Naive thymus-derived CD4-positive, alpha-beta T cell (primary cell): ENCODE measurements at places on chromosomes 11 and 22. TPM values are rescaled to one million over a fixed set of nuclear protein-coding genes. Genes with fewer than 3 reads are reported as not detected.

GRCh38 chr22:35620624-35621251 lies 3.6 kb upstream of the MB start:
- no peaks in the 10 kb centered on the region for H3K27me3 ChIP-seq
- no peak overlapping the region for H3K27ac ChIP-seq
- no peak overlapping the region for H3K4me3 ChIP-seq

- no peaks in the 10 kb centered on the region for H3K27me3 ChIP-seq
- no peaks in the 10 kb centered on the region for H3K36me3 ChIP-seq
- DNase-seq = no peak
Observed at GRCh38 chr22:50483977-50484853, 2.4 kb upstream of the MIOX start.

DNA sequence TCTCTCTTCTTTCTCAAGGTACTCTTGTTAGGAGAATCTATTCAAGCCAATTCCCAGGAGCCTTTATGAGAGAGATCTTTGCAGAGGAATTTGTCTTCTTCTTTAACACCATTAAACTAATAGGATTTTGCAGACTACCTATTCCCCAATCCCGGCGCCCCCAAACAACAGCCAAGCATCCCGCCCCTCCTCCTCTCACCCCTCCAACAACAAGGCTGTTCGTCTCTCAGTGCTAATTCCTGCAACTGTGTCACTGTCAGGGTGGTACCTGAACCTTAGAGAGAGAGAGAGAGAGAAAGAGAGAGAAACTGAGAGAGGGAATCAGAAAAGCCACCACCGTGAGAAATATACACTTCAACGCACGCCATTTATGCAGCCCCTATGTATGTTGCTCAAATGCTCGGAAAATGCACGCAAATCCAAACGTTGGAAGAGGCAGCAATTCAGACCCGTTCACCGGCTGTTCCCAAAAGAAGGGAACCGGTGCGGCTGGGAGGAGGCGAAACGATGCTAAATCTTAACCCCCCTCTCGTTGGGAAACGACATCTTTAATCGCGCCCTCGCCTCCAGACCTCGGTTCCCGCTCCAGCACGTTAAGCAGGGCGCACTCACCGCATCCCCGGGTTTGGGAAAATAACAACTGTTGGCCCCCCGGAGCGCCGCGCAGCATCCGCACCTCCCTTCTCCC lies 961 bp downstream of the KCNA4 start:
- peaks cover 15% of the 10 kb centered on the region for H3K27me3 ChIP-seq
- H3K4me3 ChIP-seq = no peak overlapping the region
- no peaks in the 10 kb centered on the region for H3K4me1 ChIP-seq
- H3K36me3 ChIP-seq = no peaks in the 10 kb centered on the region
- no peak for DNase-seq

- DNase-seq = no peak
- H3K36me3 ChIP-seq = no peaks in the 10 kb centered on the region
- H3K4me3 ChIP-seq = no peak overlapping the region
- no peaks in the 10 kb centered on the region for H3K27me3 ChIP-seq
Observed at GRCh38 chr22:49712195-49712791, 115.4 kb downstream of the BRD1 start.

DNA sequence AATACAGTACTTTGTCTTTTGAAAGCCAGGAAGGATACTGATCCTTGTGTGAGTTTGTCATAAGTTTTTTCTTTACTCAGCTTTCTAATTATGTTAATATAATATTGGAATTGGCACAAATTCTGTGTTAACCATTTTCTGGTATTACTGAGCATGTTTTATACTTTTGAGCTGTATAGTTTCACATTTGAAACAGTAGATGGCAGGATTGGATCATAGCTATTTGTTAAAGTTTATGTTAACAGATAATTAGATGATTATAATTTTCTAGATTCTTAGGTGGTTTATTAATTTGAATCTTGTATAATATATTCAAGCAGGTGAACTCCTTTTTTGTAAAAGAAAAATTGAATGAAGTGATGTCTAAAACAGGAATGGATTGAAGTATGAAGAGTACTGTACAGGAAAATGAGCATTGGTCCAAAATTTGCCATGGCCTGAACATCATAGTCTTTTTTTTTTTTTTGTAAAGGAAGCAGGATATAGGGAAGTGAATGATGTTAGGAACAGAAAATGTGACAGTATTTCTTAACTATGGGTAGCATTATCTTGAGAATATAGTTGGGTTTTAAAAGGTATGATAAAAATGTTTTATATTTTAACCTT lies 102.0 kb downstream of the CYP2R1 start:
- no peak for DNase-seq
- peaks cover 15% of the 10 kb centered on the region for H3K36me3 ChIP-seq
- H3K27ac ChIP-seq = no peak overlapping the region
- H3K27me3 ChIP-seq = no peaks in the 10 kb centered on the region
- no peak overlapping the region for H3K4me3 ChIP-seq
- H3K4me1 ChIP-seq = no peaks in the 10 kb centered on the region

DNA sequence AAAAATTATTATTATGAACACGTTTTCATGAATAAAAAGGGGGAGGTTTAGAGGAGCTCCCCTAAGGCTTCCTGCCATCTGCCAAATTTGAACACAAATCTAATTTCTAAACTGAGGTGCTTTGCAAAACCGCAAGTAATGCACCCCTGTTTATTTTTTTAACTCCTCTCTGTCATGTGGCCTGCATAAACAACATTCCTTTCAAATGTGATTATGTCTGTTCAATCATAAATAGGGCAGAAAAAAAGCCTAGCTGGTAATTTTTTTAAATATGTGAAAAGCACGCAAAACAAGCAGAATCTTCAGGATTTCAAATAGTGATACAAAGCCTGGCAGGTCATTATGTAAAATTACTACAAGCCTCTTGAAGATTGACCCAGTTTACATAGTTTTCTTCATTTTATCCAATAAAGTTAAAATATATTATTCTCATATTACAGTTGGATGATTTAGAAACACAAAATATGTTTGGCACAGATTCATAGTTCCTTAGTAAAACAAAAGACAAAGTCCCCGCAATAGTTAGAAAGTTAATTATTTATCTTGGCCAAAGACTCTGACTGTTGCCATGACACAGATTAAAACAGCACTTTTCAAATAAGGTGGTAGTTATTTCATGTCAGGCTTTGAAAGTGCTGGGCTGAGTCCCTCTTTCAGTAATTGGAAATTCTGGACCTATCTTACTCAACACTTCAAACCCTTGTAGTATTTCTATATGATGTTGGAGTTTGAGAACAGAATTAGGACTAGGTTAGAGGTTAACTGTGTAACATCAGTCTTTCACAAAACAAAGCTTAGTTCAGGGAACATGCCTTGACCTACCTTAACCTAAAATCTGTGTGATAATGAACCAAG lies 200.3 kb upstream of the MPPED2 start:
- H3K4me1 ChIP-seq = no peaks in the 10 kb centered on the region
- DNase-seq = no peak
- H3K4me3 ChIP-seq = no peak overlapping the region
- no peak overlapping the region for H3K27ac ChIP-seq

GRCh38 chr11:103961010-103961409 lies 75.4 kb upstream of the DDI1 start:
- peaks cover 8% of the 10 kb centered on the region for H3K4me1 ChIP-seq
- no peak for DNase-seq
- no peaks in the 10 kb centered on the region for H3K36me3 ChIP-seq
- H3K4me3 ChIP-seq = no peak overlapping the region
- H3K27me3 ChIP-seq = no peaks in the 10 kb centered on the region

GRCh38 chr22:45877651-45878050 lies 99.3 kb downstream of the WNT7B start:
- H3K27ac ChIP-seq = no peak overlapping the region
- no peaks in the 10 kb centered on the region for H3K4me1 ChIP-seq
- no peak overlapping the region for H3K4me3 ChIP-seq
- DNase-seq = no peak

GRCh38 chr22:44608597-44609399 lies 93.2 kb upstream of the PRR5 start:
- no peak for DNase-seq
- no peaks in the 10 kb centered on the region for H3K4me1 ChIP-seq
- no peak overlapping the region for H3K27ac ChIP-seq
- no peaks in the 10 kb centered on the region for H3K36me3 ChIP-seq
- no peaks in the 10 kb centered on the region for H3K27me3 ChIP-seq

GRCh38 chr11:35079611-35080010 lies 59.4 kb upstream of the CD44 start:
- H3K4me1 ChIP-seq = peaks cover 74% of the 10 kb centered on the region
- peak overlapping the region; percentile 75 for H3K27ac ChIP-seq
- H3K36me3 ChIP-seq = no peaks in the 10 kb centered on the region
- DNase-seq = no peak

GRCh38 chr22:30021881-30022619 lies 58.2 kb upstream of the HORMAD2 start:
- no peaks in the 10 kb centered on the region for H3K36me3 ChIP-seq
- no peaks in the 10 kb centered on the region for H3K27me3 ChIP-seq
- no peak overlapping the region for H3K4me3 ChIP-seq
- DNase-seq = no peak

GRCh38 chr11:104003491-104003890 lies 32.9 kb upstream of the DDI1 start:
- H3K27ac ChIP-seq = no peak overlapping the region
- H3K36me3 ChIP-seq = no peaks in the 10 kb centered on the region
- H3K4me3 ChIP-seq = no peak overlapping the region
- H3K4me1 ChIP-seq = no peaks in the 10 kb centered on the region
- no peak for DNase-seq
- no peaks in the 10 kb centered on the region for H3K27me3 ChIP-seq

DNA sequence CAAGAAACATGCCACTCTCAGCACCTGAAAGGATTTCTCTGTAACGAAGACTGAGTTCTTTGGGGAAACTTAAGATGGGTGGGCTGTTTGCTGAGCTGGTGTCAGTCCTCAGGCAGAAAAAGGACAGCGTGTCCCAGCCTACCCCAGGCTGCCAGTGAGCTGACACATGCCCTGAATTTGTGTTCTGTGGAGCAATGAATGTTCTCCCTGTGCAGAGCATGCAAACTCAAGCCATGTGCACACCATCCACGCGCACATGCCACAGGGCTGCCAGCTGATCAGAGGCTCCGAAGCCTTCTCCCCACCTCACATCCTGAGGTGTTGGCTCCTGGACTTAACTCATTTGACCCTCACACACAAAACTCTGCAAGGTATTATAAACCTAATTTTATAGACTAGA lies 104.9 kb downstream of the KCNC1 start:
- no peak overlapping the region for H3K27ac ChIP-seq
- no peaks in the 10 kb centered on the region for H3K27me3 ChIP-seq
- no peaks in the 10 kb centered on the region for H3K4me1 ChIP-seq
- H3K36me3 ChIP-seq = no peaks in the 10 kb centered on the region

- H3K4me1 ChIP-seq = no peaks in the 10 kb centered on the region
- no peak overlapping the region for H3K27ac ChIP-seq
- no peak overlapping the region for H3K4me3 ChIP-seq
- DNase-seq = no peak
- no peaks in the 10 kb centered on the region for H3K27me3 ChIP-seq
Observed at GRCh38 chr11:74870485-74870884, 78.4 kb downstream of the XRRA1 start.

- no peak overlapping the region for H3K4me3 ChIP-seq
- no peaks in the 10 kb centered on the region for H3K27me3 ChIP-seq
- DNase-seq = no peak
- H3K27ac ChIP-seq = no peak overlapping the region
Observed at GRCh38 chr11:85118151-85118550, 509.0 kb downstream of the DLG2 start.

GRCh38 chr11:10770626-10771254 lies 19.7 kb downstream of the CTR9 start:
- H3K36me3 ChIP-seq = peaks cover 38% of the 10 kb centered on the region
- H3K4me3 ChIP-seq = no peak overlapping the region
- DNase-seq = no peak
- H3K27ac ChIP-seq = no peak overlapping the region

DNA sequence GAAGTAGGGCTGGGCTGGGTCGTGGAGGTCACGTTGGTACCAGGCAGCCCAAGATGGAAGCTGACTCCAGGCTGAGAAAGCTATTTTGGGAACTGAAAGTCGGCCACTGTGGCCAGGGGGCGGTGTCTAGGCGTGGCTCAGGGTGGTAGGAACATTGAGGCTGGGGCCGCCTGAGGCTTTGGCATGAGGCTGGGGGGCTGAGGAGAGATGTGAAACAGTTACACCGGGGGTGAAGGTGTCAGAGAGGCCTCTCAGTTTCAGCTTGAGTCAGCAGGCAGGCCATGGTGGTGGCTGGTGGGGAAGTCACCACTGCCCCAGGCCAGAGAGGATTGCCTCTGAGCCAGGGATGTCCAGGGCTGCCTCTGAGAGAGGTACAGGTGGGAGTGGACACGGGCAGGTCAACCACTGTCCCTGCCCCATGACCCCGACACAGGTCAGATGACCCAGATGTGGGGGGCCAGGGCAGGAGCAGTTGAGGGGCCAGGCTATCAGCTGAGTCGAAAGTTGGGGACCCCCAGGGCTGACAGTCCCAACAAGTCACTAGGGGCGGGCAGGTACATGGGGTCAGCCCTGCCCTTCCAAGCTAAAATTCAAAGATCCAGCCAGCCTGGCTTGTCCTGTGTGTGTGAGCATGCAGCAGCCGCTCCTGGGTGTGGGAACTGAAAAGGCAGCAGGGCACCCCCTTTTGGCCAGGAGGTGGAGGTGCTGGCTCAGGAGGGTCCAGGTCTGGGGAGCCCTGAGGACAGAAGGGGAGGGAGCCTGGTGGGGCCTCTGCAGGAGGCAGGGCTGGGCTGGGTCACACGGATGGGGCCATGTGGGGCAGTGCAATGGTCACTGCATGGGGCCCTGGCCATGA lies 7.2 kb downstream of the KCNK7 start:
- H3K27me3 ChIP-seq = no peaks in the 10 kb centered on the region
- DNase-seq = peak; percentile 35
- H3K4me3 ChIP-seq = no peak overlapping the region
- H3K36me3 ChIP-seq = no peaks in the 10 kb centered on the region
- H3K27ac ChIP-seq = peak overlapping the region; percentile 43

- no peak overlapping the region for H3K4me3 ChIP-seq
- H3K27ac ChIP-seq = no peak overlapping the region
- no peak for DNase-seq
- H3K4me1 ChIP-seq = peaks cover 7% of the 10 kb centered on the region
Observed at GRCh38 chr11:16981651-16982194, 32.5 kb downstream of the PLEKHA7 start.

- peaks cover 7% of the 10 kb centered on the region for H3K36me3 ChIP-seq
- H3K4me3 ChIP-seq = no peak overlapping the region
- peaks cover 15% of the 10 kb centered on the region for H3K4me1 ChIP-seq
Observed at GRCh38 chr11:126214841-126215240, 3.3 kb downstream of the FAM118B start.

DNA sequence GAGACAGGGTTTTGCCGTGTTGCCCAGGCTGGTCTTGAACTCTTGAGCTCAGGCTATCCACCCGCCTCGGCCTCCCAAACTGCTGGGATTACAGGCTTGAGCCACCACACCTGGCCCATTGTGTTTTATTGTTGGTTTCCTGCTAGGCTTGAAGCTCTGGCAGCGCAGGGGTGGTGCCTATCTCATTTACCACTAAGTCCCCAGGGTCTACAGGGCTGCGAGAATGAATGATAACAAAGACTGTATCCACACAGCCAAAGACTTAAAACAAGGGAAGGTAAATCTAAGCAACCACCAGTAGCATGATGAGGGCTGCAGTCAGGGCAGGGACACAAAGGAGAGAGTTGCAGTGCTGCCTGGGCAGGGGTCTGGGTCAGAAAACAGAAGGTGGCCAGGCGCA lies 37.3 kb upstream of the XBP1 start:
- no peak overlapping the region for H3K4me3 ChIP-seq
- H3K27me3 ChIP-seq = no peaks in the 10 kb centered on the region
- H3K27ac ChIP-seq = no peak overlapping the region
- no peaks in the 10 kb centered on the region for H3K36me3 ChIP-seq
- no peak for DNase-seq
- no peaks in the 10 kb centered on the region for H3K4me1 ChIP-seq

OR51B5 gene
- total RNA-seq = not detected

FAM181B gene
- 0.97 TPM for total RNA-seq

RAB38 gene
- 0.21 TPM for total RNA-seq

OR5B21 gene
- 1.9 TPM for total RNA-seq

SLC6A5 gene
- total RNA-seq = not detected in 2 replicates

GGTLC2 gene
- not detected for total RNA-seq

PYGM gene
- total RNA-seq = 16.2 TPM

BTG4 gene
- total RNA-seq = not detected
